Upper lobe of right lung (tissue), 1 donor: ENCODE measurements at places on chromosomes 3 and 15. TPM values are rescaled to one million over a fixed set of nuclear protein-coding genes. Genes with fewer than 3 reads are reported as not detected.

- no peak for DNase-seq
Measured at GRCh38 chr3:186826410-186826975, 16.0 kb upstream of the ADIPOQ start.

GRCh38 chr3:110495201-110495927, 576.3 kb upstream of the NECTIN3 start:
- DNase-seq, result peak; percentile 51

GRCh38 chr15:50075319-50075718, 43.7 kb downstream of the ATP8B4 start:
- DNase-seq, result no peak

DNA sequence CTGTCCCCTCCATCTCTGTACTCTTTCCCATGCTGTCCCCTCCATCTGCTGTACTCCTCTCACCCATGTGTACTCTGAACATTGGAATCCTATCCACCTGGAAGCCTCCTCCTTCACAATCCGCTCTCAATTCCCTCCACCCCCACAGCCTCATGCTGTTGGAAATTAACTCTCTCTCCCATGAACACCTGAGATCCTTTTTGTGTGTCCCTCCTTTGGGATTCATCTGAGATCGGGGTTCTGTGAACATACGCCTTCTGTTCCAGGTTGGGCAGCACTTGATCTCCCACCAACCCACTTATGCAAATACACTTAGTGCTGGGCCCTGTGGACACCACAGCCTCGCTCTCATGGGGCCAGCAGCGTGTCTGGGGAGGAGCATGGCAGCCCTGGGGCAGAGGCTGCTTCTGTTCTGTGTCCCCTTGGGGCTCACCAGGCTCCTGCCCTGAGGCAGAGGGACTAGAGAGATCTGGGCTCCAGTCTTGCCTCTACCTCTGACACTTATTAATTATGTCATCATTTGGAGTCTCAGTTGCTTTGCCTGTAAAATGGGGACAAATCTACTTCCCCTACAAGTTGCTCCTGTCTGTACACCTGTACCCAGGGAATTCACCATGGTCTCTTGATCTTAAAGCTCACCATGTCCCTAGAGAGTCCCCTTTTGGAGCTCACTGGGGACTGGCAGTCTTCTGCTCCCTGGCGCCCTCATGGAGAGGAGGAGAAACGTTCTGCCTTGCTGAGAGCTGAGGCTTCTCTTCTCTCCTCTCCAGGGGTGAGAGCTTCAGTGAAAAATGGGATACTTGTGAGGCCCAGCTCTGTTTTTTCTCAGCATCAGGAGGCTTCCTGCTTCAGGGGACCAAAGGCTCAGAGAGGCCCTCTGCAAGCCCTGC, 42.7 kb downstream of the ITGA11 start:
- peak; percentile 32 for DNase-seq

- no peak for DNase-seq
Measured at GRCh38 chr3:44029100-44029499, 212.6 kb upstream of the TOPAZ1 start.

GRCh38 chr3:112860898-112861297, 14.2 kb upstream of the CD200R1L start:
- DNase-seq, result no peak

GAP43 gene
- not detected for total RNA-seq

FETUB gene
- total RNA-seq, result not detected

GRCh38 chr15:73899197-73900094, 26.1 kb downstream of the TBC1D21 start:
- no peak for DNase-seq

DNA sequence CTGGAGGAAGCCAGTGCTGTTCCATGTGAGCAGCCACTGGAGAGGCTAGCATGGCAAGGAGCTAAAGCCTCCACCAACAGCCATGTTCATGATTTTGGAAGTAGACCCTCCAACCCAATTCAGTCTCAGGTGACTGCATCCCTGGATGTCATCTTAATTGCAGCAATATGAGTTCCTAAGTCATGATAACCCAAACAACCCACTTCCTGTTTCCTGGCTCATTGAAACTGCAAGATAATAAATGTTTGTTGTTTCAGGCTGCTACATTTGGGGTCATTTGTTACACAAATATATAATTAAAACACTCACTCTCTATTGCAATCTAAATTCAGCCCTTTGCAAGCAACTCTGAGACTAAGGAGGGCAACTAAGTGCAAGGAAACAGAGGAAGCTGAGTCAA, 62.4 kb upstream of the SLC24A5 start:
- no peak for DNase-seq

DNA sequence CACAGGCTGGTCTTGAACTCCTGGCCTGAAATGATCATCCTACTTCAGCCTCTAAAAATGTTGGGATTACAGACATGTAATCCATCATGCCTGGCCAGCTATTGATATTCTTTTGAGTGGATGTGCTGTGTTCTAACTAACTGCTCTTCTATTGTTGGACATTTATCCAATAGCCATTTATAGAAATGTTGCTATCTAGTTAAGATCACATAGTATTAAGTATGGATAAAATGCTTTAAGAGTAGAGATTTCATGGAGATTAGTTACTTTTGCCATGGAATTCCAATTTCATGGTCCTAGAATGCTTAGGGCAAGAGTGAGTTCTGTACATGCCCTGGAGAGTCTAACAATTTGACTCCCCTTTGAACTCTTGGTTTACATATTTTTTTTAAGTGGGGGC, 10.9 kb downstream of the FAM81A start:
- DNase-seq, result no peak

DNA sequence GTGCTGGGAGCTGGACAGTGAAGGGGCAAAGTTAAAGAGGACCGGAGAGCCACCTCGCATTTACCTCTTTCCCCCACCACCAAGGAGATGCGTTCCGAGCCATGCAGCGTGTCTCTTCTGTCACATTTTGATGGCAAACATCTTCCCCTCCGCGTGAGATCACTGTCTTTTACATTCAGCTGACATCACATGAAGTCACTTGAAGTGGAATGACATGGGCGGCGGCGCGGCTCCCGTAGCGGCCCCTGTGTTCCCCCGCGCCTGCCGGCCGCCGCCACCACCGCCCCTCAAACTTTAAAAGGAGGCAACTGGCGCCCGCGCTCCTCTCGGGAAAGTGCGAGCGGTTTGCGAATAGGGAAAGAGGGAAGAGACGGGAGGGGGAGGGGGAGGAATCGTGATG, at the start of gene FEZF2:
Gene FEZF2, minus strand, starts transcription at position 336 of the 400 bp plus-strand sequence. CDS start 682 bp downstream, outside the sequence.
- DNase-seq, result no peak

- no peak for DNase-seq
Measured at GRCh38 chr15:41231422-41232226, 556 bp downstream of the CHP1 start.

DNA sequence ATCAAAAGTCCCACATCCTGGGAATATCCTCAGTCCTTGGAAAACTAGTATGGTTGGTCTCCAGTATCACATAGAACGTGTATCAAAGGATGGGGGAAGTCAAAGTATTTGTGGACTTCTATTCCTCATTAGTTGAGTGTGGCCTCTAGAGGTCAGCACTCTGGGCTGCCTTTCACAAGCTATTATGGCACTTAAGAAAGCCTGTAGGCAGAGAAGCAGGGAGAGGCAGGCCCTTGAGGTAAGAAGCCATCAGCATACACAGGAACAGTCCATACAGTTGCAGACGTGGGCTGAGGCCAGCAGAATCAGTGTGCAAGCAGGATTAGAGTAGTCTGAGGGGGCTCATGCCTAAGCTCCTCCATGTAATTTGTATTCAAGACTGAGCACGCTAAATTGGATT, 341.7 kb downstream of the CLSTN2 start:
- no peak for DNase-seq

DNA sequence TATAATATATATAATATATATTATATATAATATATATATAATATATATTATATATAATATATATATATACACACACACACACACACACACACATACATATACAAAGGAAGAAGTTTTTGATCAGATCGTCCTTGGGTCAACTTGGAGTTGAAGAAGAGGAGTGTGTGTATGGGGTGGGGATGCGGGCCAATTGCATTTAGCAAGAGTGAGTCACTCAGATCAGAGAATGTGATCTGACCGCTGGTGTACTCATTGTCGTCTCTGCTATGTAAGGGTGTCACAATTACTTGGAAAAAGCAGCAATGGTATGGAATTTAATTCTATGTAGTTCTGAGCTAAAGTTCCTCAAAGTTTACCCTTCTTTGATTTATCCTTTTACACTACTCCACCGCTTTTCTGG, 4.6 kb upstream of the VGLL3 start:
- no peak for DNase-seq

ACVR2B gene
- total RNA-seq, result 6.6 TPM

DNA sequence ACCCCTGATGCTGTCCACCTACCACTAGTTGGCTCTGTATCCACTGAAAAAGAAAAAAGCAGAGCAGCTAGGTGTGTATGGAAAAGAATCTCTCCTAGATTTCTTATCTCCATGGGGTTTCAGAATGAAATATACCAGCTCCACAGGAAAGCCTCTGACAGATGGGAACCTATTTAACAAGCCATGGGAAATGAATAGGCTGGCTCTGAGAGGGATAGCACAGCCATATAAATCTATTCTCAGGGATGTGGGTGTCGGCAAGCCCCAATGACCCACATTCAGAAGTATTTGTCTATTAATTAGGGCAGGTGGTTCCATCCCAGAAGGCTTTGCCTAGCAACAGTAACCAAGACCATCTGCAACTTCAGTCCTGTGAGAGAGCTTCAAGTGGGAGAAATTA, 694.1 kb downstream of the AGBL1 start:
- DNase-seq, result no peak

- no peak for DNase-seq
Measured at GRCh38 chr15:77659350-77660321, 26.9 kb upstream of the LINGO1 start.

DNA sequence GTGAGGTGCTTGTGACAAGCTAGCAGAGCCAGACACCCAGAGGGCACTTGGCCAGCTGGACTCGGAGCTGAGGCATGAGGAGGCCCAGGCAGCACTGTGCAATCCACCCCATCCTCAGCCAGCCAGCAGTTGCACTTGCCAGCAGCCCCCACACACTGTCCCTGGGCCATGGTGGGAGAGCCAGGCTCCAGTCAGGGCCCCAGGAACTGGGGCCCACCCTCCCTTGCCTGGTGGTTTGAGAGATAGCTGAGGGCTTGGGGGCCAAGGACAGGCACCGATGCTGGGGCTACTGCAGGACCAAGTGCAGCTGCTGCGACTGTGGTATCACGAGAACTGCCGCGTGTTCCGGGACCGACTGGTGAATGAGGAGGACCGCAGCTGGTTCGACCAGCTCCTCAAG, 63.5 kb downstream of the DNAH1 start:
- no peak for DNase-seq

- DNase-seq, result no peak
Measured at GRCh38 chr15:94793207-94793606, 561.8 kb downstream of the MCTP2 start.

- DNase-seq, result peak; percentile 32
Measured at GRCh38 chr3:123143669-123144411, 57.9 kb upstream of the SEC22A start.

DNA sequence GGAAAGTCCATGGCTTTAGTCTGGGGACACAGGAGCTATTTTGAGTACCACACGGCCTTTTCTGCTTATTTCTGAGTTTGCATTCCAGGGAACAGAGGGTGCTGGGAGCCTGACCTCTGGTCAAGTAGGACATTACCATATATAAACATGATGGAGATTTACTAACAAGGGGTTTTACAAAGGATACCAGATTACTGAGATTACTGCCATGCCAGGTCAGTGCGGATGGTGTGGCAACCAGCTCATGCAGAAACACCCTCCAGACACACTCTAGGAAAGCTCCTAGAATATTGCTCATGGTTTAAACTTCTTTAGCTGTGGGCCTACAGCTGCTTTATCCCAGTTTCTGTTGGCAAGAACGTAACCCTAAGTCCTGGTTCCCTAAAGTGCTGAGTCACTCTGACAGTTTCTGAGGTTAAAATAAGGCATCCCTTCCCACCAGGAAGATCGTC, 54.3 kb upstream of the AGTR1 start:
- no peak for DNase-seq

MED12L gene
- total RNA-seq, result 0.69 TPM

GRCh38 chr3:142433110-142433509, 14.7 kb downstream of the XRN1 start:
- no peak for DNase-seq

- no peak for DNase-seq
Measured at GRCh38 chr3:12073106-12073505, 68.9 kb downstream of the SYN2 start.

DNA sequence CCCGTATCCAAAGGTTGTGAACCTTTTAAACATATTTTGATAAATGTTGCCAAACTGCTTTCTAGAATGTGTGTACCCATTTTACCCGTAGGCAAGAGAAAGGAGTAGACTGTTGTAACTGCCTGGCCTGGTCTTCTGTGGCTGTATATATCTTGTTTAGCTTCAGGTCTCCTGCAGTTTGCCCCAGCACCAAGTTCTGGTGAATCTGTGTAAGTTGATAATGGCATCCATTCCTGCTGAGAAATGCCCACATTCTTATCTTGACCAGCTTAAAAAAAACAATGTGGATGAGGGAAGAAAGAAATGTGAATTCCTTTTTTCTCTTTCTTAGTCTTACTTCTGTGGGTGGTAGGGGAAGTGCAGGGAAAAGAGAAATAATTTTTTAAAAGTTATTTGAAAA, 53.3 kb upstream of the TLE3 start:
- no peak for DNase-seq

DNA sequence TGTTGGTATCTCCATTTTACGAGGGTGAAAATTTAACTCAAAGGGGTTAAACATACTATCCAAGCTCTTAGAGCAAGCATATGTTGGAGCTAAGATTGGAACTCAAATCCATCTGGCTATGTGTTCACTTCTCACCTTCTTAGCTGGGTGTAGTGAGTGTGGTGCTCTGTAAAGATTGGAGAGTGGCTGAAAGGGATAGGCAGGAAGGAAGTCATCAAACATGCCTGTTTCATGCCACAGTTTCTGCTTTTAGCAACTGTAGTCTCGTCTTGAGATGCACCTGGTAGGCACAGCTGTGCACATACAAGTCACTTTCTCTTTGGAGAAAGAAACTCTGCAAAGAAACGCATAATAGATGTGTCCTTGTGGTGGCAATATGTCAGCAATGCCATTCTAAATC, 189.1 kb upstream of the MDFIC2 start:
- DNase-seq, result no peak

DNA sequence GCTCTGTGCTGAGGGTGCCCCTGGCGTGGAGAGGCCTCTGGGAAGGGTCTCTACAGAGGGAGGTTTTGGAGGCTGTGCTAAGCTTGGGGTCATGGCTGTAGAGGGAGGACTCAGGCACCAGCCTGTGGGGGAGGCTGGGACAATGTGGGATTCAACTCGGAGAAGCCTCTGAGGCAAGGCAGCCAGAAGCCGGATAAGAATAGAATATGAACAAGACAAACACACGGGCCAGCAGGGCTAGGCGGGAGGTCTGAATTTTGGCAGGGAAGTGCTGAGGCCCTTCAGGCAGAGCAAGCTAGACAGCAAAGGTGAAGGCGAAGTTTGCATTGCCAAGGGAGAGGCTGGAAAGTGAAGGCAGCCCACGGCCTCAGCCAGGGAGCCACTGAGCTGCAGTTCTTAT, 612.1 kb upstream of the NR2F2 start:
- no peak for DNase-seq
